NCI-H510A (cell line): ENCODE measurements at places on chromosomes 16 and 17.

GRCh38 chr17:1298606-1299005 lies 19.1 kb downstream of the TRARG1 start:
- no peak for DNase-seq

- DNase-seq, result no peak
These were observed 485 bp upstream of the GDPD3 start for GRCh38 chr16:30113711-30114333.

DNA sequence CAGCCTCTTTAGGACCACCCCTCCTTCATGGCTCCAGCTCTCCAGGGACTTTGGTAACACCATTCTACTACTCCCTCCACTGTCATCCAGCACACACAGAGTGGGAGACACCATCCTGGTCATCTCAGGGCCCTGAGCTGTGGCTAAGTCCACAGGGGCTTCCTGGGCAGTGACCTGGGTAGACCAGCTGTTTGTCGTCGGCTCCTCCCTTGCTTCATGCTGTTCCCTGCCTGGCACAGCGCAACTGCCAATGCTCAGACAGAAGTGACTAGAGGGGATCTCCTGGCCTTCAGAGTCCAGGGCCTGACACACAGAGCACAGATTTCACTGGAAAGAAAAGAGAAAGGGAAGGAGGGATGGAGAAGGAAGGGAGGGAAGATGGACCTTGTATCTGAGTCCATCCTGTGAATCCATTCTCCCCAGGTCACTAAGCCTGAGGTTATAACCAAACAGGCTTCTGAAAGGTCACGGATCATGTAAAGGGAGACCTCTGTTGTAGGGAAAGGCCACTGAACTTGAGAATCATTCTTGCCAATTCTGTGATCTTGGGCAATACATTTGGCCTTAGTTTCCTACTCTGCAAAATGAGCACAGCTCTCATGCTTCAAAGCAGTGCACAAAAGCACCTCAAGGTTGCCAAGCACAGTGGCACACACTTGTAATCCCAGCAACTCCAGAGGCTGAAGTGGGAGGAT lies 18.5 kb upstream of the PHB1 start:
- no peak for DNase-seq

GRCh38 chr16:58026705-58027160 lies 1.2 kb downstream of the MMP15 start:
- DNase-seq, result no peak

- no peak for DNase-seq
These were observed 40.2 kb downstream of the CNOT1 start for GRCh38 chr16:58589326-58589905.
